ENCODE measurements at places on chromosomes 2 and 18. TPM values are rescaled to one million over a fixed set of nuclear protein-coding genes. Genes with fewer than 3 reads are reported as not detected.

Gene IRS1
- 4.0 TPM for total RNA-seq

Gene C1GALT1C1L
- total RNA-seq, result not detected

Gene RBFA
- 45.5 TPM for total RNA-seq

Gene NFATC1
- 98.3 TPM for total RNA-seq

Gene CAPN14
- total RNA-seq, result 0.59 TPM

Measured in activated CD8-positive, alpha-beta T cell treated with anti-CD3 and anti-CD28 coated beads for 36 hours (primary cell).